HCT116 (cell line): ENCODE measurements at places on chromosomes 6 and 20.

GRCh38 chr20:22791396-22791795 is 207.0 kb upstream of the FOXA2 start:
- no peak for DNase-seq

DNA sequence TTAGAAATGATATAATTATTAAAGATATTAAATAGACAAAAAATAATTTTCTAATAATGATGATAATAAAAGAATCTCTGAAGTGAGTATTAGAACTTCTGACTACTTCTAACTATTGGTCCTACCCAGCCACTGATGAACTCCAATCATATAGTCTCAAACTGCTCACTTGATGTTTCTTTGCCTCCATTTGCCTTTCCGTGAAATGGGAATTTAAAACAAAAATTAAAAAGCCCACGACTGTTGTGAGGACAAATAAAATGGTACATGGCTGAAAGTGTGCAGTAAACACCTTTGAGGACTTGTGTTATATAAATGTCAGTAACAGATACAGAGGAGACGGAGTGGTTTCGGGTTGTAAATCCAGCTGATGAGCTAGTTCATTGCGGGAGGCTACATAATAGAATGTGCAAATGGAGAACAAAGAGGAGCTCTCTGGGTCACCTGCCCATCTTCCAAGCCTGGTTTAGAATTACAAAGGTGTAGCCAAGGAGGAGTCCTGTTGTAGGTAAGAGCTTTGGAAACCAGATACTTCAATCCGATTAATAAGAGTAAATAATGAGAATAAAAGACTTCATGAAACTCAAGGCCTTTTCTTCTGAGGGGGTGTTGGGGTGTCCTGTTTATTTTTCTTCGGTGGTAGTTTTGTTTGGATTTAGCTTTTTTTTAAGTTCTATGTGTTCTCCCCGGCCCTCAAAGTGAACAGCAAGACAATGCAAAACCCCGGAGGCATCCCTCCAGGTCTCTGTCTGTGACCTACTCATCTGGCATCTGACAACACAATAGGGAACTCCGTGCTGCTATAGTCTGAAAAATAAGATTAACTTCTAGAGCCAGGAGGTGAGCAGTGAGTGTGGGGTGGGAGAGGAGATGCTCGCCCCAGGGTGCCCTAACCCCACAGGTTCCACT is 4.4 kb upstream of the PXDC1 start:
- DNase-seq, result no peak

DNA sequence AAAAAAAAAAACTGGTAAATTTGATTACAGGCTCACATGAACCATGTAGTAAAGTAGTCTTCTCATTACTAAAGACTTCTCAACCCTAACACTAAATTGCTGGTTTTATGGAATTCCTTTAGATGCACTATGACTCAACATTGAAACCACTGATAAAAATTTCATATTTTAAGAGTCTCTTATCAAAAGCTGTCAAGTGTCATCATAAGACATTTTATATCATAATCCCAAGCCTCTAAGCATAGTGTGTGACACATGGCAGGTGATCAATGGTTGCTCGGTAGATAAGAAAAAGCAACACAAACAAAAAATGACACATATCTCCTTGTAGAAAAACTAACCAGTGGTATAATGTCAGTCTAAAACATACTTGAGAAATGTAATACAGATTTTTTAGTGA is 258.4 kb downstream of the RNGTT start:
- no peak for DNase-seq

DNA sequence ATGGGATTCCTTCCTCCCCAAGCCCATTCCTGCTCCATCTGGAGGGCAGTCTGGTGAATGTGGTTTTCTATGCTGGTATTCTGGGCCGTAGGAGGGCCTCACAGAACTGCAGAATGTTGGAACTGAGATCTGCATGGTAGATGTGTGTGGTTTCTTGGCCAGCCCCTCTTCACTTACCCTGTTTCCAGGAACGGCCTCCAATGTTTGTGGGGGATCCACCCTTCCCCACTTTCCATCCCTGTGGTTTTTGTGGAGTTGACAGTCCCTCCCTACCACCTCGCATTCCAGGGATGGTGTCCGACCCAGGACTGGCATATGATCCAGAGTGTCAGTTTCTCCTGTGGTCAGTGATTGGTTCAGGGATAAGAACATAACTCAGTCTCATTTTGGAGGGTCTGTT is 26.7 kb upstream of the TMEM14A start:
- DNase-seq, result no peak

- peak; percentile 34 for DNase-seq
These were observed 29.9 kb upstream of the PREP start for GRCh38 chr6:105432797-105433196.

GRCh38 chr20:43191946-43192863 is 2.5 kb upstream of the PTPRT start:
- DNase-seq, result no peak

GRCh38 chr6:73182021-73182607 is 43.2 kb downstream of the KHDC1L start:
- DNase-seq, result no peak

- no peak for DNase-seq
These were observed 489 bp downstream of the TBX18 start for GRCh38 chr6:84763886-84764331.
